ENCODE measurements at places on chromosomes 7 and 10. TPM values are rescaled to one million over a fixed set of nuclear protein-coding genes. Genes with fewer than 3 reads are reported as not detected.

AKR1C1 gene
- 29.1 TPM for total RNA-seq

ZNF92 gene
- 36.9 TPM for total RNA-seq

LEP gene
- total RNA-seq: not detected

ADRB1 gene
- 7.6 TPM for total RNA-seq
